ENCODE measurements at places on chromosomes 4 and X.

DNA sequence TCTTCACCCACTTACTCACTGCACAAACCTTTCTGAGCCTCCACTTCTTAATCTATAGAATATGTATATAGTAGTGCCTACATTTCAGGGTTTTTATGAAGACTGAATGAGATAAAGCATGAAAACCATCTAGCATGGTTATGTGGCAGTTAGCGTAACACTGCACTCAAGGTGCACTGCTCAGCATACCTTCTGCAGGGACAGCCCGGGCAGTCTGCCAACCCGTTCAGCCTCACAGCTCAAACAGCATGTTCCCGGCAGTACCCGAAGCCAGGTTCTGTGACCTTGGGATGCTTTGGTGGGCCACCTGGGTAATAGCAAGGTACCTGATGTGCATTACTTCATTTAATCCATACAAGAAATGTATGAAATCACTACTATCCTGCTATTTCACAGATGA, 81.4 kb downstream of the DOCK11 start:
- DNase-seq, result no peak

- no peak for DNase-seq
These were observed 19.7 kb upstream of the SCOC start for GRCh38 chr4:140353786-140354185.

- no peak for DNase-seq
These were observed 87.6 kb upstream of the RPL34 start for GRCh38 chr4:108532738-108533137.

DNA sequence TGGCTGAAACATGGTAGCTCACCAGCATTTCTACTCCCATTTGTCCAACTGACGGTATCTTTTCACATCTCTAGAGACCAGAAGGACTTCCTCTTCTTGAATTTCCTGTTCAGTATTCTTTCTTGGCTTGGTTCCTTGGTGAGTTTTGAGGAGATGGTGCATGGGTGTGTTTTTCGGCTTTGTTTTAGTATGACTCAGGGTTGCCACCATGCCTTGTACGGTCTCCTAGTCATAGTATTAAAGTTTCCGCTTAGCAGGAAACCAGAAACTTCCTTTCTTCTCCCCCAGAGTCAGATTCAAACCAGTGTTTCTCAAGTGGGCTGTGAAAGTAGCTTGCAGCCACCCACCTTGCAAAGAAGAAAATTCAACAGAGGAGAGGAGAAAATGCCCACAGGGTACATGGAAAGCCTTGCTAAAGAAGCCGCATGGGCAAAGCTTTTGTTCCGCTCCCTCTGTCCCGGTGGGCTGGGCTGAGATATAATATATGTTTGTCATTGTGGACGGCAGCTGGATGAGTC, 5.7 kb downstream of the CD99 start:
- no peak for DNase-seq

DNA sequence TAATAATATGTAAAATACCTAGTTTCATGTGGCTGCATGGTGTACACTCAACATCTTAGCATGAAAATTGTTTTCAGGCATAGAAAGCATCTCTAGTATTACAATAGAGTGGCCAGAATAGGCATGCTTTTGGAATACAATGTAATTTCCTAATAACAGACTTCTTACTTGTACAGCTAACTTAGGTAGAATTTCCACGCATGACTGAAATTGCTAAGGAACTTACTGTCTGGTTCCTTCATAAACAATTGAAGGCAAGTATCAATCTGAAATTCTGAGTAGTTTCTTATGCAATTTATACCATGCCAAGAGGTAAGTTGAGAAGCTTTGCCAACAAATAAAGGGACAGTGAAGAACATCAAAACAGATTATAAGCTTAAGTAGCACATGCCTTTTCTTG, 26.7 kb downstream of the SULT1E1 start:
- DNase-seq, result no peak

GRCh38 chr4:114599231-114599902, 760 bp downstream of the UGT8 start:
- DNase-seq, result peak; percentile 7

Measured in urothelium cell line (cell line).